Iris pigment epithelial cell (primary cell): ENCODE measurements at places on chromosomes 13 and 19.

GRCh38 chr19:35712567-35713505, 5.0 kb upstream of the KMT2B start:
- DNase-seq, result no peak

DNA sequence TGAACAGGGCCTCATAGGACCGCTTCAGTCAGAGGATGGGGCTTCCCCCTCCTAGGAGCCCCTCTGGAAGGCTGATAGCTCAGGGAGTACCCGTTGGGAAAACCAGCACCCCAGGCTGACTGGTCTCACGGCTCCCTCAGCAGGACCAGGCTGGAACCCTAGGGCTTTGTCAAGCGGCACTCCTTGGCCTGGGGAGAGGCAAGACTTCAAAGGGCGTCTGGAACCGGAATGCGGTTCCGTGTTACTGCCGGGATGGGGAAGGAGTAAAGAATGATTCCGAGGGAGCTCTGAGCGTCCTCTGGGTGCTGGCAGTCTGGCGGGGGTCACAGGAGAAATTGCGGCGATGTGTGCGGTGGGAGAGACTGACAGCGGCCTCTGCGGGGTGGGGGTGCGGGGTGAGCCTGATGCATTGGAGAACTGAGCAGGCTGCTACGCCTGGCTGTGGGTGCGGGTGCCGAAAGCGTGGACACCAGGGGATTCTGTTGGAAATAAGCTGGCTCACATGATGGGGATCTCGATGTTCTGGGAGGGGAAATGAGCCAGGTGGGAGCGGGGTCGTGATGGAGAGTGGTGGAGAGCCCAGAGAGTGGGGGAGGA, 1.9 kb downstream of the COX6B2 start:
- no peak for DNase-seq

GRCh38 chr19:41924151-41925145, 3.8 kb downstream of the ERFL start:
- DNase-seq, result no peak

DNA sequence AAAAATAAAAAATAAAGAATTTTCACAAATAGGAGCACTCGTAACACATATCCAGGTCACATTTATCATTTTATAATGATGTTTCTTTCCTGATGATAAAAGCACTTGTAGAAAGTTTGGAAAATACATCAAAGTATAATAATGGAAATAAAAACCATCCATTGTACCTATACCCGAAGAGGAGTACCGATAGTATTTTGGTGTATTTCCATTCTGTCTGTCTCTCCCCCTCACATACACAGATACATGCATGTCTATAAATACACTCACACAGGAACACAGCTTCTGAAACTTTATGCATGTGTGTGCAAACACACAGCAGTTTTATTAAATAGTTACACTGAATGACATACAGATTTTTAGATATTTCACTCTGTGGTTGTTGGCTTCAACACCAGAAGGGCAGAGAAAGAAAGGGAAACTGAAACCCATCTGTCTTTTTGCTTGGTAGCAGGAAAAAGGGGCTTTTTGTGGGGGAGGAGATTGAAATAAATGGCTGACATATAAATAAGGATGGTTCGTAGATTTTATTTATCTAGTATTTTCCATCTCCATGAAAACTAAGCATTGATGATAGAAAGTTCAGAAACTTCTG, 114.8 kb downstream of the LRCH1 start:
- DNase-seq, result peak; percentile 45

GRCh38 chr13:97851269-97851668, 102.2 kb upstream of the IPO5 start:
- DNase-seq, result peak; percentile 26

DNA sequence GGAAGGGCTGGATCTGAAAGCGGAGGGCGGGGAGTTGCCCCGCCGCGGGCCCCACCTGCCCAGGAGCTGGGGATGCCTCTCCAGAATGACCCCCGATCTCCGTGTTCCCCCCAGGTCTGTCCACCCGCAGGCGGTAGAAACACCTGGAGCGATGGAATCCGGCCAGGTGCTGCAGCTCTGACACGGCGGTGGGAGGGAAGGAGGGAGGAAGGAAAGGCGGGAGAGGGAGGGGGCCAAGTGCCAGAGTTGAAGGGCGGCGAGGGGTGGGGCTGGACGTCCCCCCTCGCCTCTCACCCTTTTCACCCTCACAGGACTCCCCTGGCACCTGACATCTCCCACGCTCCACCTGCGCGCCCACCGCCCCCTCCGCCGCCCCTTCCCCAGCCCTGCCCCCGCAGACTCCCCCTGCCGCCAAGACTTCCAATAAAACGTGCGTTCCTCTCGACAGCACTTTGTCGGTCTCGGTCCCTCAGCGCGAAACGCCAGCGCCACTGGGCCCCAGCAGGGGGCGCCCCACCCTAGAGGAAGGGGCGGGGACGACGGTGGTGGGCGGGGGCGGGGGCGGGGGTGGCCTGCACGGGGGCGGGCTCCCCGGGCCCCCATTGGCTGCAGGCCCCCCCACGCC, 337 bp upstream of the FXYD7 start:
- no peak for DNase-seq

DNA sequence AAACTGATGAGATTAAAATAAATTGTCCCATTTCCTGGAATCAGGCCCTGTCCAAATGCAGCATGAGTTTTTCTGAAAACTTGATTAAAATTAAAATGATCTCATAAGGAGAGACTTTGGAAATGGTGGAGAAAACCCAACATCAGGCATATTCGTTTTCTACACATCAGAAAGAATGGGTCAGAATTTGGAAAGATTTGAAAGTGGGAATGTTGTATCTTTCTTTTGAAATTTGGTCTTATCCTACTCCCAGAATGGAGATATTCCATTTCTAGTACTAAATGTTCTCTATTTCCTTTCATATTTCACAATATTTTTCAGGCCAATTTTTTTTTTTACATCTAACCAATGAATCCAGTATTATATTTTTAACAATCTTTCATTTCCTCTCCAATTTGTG, 223.9 kb upstream of the RXFP2 start:
- no peak for DNase-seq

DNA sequence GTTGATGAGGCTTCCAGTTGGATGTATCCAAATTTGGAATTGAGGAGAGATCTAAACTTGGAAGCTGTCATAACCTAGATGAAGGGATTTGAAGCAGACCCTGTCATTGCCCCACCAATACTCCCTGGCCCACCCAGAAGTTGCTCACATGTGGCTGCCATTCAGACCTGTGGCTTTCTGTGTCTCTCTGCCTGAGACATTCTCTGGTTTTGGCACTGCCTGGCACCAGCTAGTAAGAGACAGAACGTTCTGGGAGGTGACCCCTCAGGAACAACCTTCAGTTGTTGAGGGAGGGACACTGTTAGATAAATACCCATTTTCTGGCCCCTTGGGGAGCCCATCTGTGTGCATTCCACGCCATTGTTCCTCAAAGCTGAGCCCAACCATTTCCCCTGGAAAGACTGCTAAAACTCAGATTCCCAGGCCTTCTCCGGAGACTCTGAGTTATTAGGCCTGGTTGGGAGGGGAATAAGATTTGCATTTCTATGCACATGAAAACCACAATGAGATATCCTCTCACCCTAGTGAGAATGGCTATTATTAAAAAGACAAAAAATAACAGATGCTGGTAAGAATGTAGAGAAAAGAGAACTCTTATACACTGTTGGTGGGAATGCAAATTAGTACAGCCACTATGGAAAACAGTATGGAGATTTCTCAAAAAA, 290.4 kb downstream of the TSHZ3 start:
- no peak for DNase-seq

GRCh38 chr13:104043184-104043583, 977.0 kb upstream of the SLC10A2 start:
- DNase-seq, result peak; percentile 41
